CD4-positive, alpha-beta T cell treated with Interleukin-6 at 100 ng/mL for 8 hours (primary cell): ENCODE measurements at places on chromosomes 16 and 17.

DNA sequence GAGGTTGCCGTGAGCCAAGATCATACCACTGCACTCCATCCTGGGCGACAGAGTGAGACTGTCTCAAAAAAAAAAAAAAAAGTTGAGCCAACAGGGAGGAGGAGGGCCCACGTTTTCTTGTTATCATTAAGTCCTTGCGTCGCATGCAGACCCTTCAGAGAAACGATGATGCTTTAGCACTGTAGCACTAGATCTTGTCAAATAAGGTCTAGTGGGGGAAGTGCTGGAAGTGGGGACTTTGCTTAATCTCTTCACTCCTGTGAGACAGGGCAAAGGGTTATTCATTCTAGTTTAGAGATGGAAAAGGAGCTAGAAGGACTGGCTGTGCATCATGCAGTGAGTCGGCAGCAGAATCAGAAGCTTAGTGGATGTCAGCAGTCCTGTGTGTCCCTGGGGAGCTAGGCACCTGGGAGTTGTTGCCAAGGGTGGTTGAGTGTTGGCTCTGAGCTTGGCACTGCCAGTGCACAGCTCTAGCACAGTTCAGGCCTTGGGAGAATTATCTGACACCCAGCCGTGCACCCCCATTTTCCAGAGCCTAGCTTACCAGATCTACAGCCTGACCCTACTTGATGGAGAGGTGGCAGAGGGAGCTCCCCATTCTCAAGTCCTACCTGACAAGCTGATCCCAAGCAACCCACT lies 33.4 kb upstream of the TBX2 start:
- DNase-seq = no peak

GRCh38 chr16:53689636-53690035 lies 14.0 kb downstream of the RPGRIP1L start:
- no peak for DNase-seq

DNA sequence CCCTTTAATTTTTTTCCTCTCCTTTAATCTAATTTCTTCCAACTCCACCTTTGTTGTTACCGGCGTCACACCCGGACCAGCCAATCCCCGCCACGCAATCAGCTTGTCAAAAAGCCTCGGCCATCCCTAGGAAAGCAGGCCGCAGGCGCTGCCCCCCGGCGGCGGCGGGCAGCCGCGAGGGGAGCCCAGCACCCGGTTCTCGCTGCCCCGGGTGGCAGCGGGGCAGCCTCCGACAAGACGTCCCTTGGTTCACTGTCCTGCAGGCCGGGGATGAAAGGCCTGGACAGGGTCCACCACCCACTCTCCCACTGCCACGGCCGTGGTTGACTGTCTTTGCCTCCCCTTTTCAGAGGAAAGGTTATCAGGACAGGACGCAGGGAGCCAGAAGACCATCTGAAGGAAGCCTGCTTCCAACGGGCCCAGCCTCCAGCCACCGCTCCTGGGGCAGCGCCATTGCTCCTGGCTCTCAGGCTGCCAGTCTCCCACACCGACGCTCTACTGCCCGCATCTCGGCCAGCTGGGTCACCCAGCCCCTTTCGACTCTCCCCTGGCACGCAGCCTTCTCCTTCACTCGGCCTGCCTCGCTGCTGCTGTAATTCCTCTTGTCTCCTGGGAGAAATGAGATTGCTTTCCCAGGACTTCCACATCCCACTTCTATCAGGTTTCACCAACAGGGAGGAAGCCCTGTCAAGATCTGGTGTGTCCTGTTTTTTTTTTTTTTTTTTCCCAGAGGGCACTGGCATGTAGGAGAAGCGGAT lies 2.8 kb upstream of the UBTF start:
- peak; percentile 39 for DNase-seq

- no peak for DNase-seq
These were observed 1.1 kb downstream of the MC1R start for GRCh38 chr16:89919535-89920406.

GRCh38 chr16:30009990-30010843 lies 610 bp downstream of the DOC2A start:
- DNase-seq = no peak

DNA sequence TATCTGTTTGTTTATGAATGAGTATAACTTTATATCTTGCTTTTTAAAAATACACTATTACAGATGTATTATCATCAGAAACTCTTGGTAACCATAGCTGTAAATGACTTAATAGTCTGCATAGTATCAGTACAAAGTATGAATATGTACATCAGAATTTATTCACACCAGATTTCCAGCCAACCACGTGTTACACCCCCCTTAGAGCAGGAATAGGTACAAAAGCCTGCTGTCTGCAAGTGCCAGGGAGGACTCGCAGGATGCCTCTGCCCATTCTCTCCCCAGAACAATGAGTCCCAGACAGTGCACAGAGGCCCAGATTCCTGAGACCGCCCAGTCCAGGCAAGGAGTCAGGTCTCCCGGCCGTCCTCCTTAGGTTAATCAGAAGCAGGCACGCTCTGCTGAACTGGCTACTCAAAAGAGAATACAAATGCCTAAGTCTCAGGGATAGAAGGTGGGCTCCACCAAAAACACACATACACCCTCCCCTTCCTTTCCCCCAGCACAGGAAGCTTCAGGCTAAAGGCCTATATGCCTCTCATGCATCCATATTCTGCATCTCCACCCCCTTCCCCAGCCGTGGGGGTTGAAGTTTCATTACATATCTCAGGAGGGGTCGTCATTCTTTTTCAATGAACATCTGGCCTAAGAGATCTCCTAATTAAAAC lies 159.1 kb upstream of the CDH11 start:
- no peak for DNase-seq

DNA sequence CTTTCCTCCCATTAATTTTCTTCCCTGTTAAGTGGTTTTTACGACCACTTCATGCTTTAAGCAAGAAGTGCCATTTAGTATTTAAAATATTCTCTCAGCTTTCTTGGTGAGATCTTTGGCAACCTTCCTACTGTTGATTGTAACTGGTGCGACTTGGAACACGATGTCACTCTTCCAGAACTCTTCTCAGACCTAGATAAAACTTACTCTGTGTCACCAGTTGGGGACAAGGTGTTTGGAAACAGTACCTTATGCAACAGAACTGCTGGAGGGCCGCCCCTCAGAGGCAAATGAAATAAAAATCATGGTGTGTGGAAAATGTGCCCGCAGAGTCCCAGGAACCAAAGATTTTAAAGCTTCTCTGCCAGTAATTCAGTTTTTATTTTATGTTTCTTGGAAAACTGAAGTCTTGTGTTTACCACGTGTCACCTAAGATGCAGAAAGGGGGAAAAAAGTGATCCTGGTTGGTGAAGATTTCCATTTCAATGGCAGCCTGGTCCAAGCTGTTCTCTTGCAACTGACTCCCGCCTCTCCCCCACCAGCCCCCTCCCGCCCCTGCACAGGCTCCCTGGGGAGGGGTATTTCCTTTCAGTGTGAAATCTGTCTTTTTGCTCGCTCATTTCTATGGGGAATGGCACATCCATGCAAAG lies 7.2 kb upstream of the HSD11B2 start:
- no peak for DNase-seq

DNA sequence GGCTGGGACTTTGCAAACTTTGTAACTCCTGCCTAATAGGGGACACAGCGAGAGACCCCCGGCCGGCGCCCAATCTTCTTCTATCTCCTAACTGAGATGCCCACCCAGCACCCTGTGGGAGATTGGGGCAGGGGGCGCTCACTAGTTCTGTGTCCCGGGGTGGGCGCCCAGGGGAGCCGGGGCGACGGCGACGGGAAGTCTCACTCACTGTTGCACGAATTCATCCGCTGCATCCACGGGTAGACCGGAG lies 3.9 kb upstream of the HOXB5 start:
- peak; percentile 36 for DNase-seq
